ENCODE measurements at places on chromosomes 2 and 18.

GRCh38 chr2:97806738-97807618 is 93.6 kb downstream of the ZAP70 start:
- peak; percentile 82 for DNase-seq

DNA sequence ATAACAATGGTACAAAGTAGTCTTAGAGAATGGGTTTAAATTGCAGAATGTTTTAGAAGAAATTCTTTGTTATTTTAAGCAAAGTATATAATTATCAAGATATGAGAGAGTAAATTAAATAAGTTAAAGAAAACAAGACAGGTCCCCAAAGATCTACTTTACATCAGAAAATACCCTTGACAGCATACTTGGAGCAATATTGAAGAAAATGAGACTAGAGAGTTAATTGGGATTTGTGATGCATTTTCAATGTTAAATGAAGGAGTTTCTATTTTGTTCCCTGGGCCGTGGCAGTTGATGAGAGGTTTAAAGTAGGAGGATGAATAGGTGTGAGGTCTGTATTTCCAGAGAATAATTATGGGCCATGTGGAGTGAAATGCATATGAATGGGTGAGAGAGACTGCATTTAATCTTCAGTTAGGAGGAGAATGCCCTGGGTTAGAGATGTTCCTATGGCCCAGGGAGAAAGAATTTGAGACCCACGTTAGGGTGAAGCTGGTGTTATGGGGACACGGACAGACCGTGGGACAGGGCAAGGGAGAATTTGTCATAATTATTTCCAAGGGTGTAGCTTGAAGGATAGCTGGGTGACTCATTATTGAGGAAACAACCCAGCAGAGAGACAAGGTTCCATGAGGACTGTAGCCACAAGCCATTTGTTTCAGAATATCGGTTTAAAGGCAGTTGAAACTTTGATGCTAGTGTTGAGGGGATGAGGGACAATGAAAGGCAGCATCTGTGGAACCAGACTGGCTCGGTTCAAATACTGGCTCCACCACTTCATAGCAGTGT is 22.7 kb downstream of the MGAT5 start:
- no peak for DNase-seq

- no peak for DNase-seq
Observed at GRCh38 chr2:237097326-237097910, 11.7 kb downstream of the COPS8 start.

DNA sequence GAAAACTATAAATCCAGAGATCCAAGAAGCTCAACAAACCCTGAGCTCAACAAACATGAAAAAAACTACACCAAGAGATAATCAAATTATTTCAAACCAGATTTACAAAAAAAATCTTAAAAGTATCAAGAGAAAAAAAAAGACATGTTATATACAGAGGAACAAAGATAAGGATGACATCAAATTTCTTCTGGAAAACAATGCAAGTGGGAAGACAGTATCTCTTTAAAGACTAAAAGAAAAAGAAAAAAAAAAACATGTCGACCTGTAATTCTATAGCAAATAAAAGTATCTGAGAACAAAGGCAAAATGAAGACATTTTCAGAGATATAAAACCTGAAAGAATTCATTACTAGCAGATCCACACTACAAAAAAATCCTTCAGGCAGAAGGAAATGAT is 21.3 kb downstream of the TMEM131 start:
- DNase-seq = no peak

DNA sequence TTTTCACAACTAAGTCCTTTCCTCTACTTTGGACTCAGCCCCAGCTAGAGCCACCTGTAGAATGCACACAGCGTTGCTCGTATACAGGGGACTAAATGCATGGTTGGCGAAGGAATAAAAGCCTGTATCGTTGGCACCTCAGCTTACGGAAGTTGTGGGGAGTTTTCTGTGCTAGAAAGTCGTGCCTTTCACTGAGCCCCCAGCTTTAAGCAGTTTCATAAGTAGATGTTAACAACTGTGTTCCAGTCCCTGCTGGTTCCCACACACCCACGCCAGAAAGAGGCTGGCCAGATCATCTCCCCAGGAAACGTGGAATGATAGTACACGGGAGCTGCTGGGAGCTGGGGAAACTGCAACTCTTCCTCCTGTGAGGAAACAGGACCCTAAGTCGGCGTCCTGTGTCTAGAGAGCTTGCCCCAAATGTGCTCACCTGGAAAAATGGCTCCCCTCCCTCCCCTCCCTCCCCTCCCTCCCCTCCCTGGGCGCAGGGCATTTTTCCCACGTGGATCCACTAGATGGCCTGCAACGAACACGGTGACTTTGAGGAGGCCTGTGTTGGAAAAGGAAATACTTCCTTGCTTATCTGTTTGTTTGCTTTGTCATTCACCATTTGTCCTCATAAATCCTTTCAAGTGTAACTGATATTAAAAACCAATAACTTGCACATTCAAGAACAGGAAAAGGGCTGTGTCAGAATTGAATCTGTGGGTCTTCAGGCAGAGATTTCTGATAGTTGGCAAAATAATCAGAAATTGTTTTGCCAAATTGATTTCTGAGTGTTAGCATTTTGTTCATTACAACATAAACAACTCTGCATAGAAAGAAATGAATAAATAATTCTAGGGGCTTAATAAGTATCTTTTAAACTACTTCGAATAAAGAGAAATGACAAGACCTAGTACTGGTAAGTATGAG is 43.9 kb upstream of the RFX8 start:
- no peak for DNase-seq

DNA sequence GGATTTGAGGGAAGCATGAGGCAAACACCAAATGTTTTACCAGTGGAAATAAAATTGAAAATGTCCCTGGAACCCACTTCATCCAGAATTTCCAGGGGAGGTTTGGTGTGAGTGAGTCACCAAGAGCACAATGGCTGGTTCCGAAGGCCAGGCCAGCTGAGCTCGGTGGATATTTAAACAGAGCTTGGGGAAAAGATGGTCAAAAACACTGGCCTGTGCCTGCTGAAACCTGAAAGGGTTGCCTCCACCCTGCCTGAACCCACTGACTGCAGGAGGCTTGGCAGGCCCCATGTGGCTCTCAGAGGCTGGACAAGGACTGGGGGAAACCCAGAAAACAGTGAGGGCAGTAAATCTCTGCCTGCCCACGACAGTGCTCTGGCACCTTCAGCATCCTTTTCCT is 93.9 kb downstream of the TTC32 start:
- peak; percentile 20 for DNase-seq

- DNase-seq = no peak
Observed at GRCh38 chr2:36392571-36393255, 37.1 kb downstream of the CRIM1 start.

DNA sequence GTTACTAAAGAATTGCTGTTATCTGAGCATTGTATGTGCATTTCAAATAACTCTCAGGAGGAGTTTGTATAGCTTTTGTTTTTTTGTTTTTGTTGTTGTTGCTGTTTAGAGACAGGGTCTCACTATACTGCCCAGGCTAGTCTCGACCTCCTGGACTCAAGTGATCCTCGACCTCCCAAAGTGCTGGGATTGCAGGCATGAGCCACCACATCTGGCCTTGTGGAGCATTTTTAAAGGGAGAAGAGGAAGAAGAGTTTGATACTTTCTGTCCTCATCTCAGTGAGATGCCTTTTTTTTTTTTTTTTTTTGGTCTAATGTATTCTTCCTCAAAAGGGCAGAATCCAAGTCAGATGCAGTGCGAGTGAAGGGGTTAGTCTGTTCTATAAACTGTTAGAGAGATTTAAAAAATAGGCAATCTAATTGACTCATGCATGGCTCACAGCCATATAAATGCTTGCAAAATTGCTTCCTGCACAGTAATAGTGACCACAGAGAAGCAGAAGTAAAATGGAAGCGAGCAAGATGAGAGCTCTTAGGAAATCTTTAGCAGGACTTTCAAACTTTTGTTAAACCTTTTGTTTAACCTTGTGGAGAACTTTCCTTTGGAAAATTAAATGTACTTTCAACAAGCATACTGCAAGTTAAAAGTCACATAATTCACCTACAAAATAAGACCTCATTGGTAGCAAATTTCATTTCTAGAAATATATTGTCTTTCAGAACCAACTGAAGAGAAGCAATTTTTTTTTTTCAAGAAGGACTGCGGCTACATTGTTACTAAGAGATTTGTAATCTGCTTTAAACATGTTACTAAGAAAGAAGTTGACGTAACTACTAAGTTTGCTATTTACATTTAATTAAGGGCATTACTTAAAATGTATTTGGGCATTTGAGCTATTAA is 52.3 kb upstream of the ROCK1 start:
- DNase-seq = no peak

DNA sequence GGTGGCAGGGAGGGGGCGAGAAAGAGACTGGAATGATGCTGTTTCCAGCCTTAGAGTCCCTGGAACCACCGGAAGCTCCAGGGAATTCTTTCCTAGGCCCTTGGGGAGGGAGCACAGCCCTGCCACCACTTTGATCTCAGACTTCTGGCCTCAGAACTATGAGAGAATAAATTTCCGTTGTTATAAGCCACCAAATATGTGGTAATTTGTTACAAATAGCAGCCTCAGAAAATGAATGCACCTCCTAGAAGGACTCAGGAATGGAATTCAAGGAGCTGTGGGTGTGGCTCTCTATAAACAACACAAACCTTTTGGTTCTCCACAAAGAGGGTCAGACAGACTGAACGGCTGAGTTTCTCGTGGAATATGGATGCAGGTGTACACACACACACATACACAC is 144.5 kb downstream of the ACKR3 start:
- DNase-seq = no peak

- DNase-seq = no peak
Observed at GRCh38 chr18:80137137-80137536, 28.1 kb downstream of the ADNP2 start.

- no peak for DNase-seq
Observed at GRCh38 chr2:37549598-37549997, 121.8 kb downstream of the CDC42EP3 start.

DNA sequence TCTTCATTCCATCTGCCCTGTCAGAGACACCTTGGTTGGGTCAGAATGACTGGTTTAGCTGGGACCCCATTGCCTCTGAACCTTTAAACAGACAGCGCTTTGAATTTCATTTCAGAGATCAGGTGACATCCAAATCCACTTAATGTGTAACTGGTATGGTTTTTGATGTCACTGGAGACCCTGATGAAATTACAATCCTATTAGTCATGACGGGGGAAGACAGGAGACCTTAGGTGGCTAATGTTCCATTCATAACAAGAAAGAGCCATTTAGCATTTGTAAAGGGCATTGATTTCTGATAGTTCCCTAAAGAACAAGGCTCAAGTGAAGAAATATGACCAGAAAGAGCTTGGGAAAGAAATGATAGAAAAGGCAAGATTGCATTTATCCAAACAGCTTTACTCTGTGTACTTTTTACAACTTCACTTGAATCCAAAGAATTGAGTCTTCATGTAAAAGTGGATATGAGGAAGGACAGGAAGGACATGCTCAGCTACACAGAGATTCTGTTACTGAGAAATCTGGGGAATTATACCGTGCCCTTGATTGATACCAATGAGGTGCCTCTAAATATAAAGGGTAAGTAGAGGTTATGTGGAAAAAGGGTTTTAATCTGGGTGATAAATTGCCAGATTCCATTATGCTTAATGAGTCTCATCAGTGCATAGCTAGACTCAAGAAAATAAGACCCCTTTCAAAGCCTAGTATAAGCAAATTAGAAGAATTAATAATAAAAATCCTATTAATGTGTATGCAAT is 198.2 kb downstream of the NCKAP5 start:
- no peak for DNase-seq

DNA sequence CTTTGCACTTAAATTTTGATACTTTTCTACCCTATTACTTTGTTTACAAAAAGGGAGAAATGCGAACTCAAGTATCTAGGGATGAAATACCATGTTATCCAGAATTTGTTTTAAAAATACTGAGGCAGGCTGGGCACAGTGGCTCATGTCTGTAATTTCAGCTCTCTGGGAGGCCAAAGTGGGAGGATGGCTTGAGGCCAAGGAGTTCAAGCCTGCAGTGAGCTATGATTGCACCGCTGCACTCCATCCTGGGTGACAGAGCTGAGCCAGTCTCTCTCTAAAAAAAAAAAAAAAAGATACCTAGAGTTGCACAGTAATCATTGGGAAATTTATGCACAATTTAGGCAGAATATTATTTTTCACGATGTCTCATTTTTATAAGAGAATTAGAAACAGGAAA is 12.4 kb upstream of the VAPA start:
- DNase-seq = no peak

DNA sequence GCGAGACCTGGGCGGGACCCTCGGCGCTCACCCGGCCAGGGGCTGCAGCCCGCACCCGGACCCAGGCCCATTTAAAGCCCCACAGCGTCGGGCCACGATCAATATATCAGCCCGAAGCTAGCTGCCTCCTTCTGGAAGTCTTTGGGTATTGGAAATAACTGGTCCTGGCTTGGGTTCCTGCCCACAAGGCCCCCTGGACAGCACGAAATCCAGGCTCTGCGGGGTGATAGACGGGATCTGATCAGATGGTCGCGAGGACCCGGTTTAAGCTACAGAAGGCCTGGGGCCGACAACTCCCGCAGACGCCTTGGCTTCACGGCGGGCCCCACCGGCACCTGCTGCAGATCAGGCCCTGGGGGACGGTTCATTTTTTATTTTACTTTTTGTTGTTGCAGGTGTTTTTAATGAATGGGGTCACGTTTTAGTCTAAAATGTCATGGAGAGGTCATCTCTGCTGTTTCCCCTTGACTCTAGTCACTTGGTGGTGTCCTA is 362 bp upstream of the PSTPIP2 start:
- DNase-seq = no peak

- DNase-seq = no peak
Observed at GRCh38 chr2:229133155-229133772, 137.8 kb downstream of the PID1 start.

DNA sequence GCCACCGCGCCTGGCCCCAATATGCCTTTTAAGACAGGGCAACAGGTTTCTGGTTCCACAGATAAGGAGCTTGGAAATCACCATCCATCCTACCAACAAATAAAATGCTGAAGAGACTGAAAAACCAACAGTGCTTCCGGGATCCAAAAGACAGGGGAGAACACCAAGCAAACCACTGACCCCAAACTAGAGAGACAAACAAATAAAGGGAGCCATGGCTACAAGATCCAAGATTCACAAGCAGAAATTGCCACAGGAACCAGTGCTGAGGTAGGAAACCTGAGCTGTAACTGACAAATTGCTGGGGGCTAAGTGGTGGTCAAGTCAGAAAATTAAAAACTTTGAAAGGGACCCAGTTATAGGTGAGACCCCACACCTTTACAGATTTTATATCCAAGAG is 76.5 kb downstream of the ROCK2 start:
- DNase-seq = no peak

GRCh38 chr2:236250909-236251579 is 13.2 kb downstream of the ASB18 start:
- no peak for DNase-seq

DNA sequence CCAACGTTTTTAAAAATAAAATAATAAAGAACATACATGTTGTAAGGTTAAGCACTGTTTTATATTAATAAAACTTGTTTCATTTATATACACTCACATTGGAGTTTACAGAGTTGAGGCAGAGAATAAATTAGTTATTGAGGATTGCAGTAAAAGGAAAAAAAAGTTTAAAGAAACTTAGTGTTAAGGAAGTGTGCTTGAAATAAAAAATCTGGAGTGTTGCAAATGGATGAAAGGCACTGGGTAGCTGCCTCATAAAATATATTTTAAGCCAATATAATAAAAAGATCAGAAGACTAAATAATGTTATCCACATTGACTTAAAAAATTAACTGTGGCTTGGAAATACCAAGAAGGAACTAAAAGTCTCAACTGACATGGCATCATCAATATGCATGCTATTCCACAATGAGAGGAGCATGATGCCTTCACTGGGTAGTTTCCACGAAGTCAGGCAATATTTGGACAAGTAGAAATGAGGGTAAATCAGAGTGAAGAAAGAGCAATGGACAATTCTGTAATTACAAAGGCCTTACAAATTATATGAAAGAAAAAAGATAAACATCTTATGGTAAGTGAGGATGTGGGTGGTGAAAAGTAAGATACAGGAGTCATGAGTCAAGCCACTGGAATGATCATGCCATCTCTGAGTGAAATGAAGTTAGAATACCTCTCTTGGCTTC is 2.5 kb downstream of the GALNT3 start:
- DNase-seq = no peak
